NCI-H510A treated with DMSO at 0.1 percent for 48 hours (cell line): ENCODE measurements at places on chromosomes 13 and 19.

GRCh38 chr13:51154029-51154555 lies 43.0 kb upstream of the C13orf42 start:
- DNase-seq = no peak

- no peak for DNase-seq
These were observed 397.4 kb downstream of the FOXO1 start for GRCh38 chr13:40269086-40269485.

DNA sequence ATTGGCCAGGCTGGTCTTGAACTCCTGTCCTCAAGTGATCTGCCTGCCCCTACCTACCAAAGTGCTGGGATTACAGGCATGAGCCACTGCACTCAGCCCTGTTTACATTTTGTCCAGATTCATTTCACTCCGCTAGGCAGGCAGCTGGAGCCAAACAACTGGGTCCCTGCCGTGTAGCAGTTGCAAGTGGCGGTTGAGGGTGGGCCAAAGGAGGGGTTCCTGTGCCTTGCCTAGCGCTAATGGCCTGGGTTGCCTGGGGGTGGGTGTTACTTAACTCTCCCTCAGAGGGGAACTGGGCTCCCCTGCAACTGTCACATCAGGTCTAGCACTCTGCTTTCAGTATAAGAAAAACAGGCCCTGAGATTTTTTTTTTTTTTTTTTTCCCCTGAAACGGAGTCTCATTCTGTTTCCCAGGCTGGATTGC lies 7.4 kb downstream of the ACP5 start:
- no peak for DNase-seq

GRCh38 chr13:19178901-19179593 lies 2.6 kb downstream of the TUBA3C start:
- no peak for DNase-seq

DNA sequence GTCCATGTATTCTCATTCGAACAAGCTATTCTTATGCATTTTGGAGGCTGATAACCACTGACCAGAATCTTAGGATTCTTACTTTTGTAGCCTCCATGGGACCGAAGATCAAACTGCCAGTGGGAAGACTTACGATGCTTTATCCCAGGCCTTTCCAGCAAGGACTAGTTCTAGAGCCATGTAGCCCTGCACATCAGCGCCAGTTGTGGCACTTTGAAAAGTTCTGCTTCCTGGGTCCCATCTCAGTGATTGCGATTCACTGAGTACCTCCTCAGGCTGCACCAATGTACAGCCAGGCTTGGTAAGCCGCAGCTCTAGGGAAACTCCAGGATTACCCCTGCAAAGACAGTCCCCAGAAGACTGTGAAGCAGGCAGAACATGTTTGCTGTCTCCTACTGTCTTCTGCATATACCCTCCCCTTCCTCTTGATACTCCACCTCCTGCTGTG lies 18.9 kb upstream of the ENOX1 start:
- DNase-seq = no peak
